ENCODE measurements at places on chromosomes 16 and 17.

- no peak for DNase-seq
These were observed 1.0 kb upstream of the EPN3 start for GRCh38 chr17:50531428-50532025.

GRCh38 chr17:59145571-59146096 is 9.4 kb downstream of the SKA2 start:
- DNase-seq = no peak

GRCh38 chr17:29585080-29585751 is 4.2 kb downstream of the GIT1 start:
- peak; percentile 58 for DNase-seq

DNA sequence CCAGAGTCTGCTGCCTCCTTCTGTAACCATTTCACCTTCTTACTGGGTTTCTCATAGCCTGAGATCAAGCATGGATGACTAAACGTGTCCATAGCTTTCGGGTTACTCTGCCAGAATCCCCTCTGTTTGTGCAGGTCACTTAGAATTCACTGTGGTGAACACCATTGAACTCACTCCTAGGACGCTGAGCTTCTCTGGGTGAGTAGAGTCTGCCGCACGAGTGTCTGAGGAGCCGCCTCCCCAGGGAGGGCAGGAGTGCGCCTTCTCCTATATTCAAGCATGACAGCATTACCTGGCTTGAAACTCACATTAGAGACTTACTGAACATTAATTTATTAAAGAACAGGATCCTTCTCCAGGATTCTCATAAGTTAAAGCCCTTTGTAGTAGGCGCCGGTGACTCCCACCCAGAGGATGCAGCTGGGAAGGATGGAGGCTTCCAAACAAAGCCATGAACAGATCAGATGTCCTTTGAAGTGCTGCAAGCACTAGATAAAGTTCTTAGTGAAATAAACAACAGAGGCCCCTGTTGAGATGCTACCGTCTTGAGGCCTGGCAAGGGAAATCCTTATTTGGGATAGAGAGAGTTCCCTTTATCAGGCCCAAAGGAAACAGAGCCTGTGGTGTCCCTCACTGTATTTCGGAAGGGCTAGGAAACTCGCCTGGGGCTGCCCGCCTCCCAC is 144.6 kb upstream of the PLCG2 start:
- DNase-seq = peak; percentile 15

GRCh38 chr16:89115216-89115861 is 21.7 kb downstream of the ACSF3 start:
- peak; percentile 98 for DNase-seq

DNA sequence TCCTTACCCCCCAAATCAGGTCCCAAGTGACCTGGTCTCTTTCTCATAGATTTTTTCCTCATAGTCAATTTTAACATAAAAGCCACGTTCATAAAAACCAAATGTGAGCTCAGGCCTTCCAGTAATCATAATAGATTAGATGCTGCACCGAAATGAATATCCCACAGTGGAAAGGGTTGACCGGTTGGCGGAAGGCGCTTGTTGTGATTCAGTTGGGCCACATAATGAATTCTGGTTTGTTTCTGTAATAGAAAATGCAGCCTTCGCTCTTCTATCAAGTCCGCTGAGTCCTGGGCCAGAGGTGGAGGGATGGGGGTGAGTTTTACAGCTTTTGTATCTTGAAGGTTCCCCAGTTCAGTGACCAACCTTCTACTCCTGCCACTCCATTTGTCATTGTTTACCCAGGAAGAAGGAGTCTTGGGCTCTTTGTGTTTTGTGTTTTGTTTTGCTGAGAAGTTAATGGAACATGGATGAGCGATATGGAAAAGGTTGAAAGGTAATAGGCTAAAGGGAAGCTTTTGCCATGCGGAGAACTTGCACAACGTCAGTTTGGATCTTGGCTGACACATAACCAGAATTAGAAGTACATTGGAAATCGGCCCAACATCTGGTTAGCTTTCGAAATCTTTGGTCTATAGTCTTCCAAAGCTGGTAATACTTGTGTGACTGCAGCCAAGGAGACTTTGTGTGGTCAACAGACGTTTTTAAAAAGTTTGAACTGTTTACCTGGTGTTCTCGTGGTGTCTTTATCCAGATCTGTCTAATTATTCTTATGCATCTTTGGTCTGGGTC is 89.5 kb downstream of the CLEC16A start:
- no peak for DNase-seq

GRCh38 chr16:15983898-15984297 is 34.5 kb downstream of the ABCC1 start:
- no peak for DNase-seq

GRCh38 chr17:17367931-17368330 is 64.8 kb downstream of the NT5M start:
- DNase-seq = no peak

DNA sequence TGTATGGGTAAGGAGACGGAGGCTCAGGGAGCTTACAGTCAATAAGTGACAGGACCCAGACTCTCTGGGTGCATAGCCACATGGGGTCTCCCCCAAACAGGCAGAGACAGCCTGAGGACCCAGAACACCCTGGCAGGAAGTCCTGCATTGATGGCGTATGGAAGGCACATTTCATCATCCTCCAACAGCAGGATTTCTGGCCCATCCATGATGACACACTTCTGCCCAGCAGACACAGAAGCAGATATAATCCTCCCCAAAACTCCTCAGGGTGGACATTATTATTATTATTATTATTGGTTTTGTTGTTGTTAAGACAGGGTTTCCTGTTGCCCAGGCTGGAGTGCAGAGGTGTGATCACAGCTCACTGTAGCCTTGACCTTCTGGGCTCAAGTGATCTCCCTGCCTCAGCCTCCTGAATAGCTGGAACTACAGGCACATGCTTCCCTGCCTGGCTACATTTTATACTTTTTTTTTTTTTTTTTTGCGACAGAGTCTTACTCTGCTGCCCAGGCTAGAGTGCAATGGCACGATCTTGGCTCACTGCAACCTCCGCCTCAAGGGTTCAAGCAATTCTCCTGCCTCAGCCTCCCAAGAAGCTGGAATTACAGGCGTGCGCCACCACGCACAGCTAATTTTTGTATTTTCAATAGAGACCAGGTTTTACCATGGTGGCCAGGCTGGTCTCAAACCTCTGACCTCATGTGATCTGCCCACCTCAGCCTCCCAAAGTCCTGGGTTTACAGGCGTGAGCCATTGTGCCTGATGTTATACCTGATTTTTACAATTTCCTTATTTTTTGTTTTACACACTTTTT is 6.8 kb upstream of the HROB start:
- no peak for DNase-seq

DNA sequence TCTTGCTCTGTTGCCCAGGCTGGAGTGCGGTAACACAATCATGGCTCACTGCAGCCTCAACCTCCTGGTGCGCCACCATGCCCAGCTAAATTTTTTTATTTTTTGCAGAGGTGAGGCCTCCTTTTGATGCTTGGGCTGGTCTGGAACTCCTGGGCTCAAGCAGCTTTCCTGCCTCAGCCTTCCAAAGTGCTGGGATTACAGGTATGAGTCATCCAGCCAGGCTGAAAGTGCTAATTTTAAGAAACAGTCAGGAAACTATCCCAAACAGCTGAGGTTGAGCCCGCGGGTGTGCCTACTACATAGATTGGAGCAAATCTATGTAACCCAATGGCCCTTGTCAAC is 738 bp upstream of the XPO6 start:
- no peak for DNase-seq

DNA sequence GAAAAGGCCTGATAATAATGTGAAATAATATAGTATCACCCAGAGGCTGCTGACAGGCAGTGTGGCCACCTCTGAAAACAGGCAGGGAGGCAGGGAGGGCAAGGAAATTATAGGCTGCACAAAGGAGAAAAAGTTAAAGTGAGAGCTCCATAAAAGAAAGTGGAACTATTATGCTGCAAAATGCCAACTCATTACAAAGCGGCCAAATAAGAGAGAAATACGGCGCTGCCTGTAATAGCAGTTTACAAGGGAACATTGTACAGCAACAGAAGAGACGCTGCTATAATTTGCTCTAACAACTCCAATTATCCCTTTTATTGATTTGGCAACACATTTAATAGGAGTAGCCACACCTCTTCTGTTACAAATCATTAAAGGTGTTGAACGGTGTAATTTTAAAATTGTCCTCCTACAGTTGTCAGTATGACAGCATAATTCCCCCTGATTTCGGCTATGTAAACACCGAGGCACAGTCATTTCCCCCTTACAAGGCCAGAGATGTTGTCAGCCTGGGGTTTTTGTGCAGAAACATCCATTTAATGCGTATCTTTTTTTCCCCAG is 120.3 kb downstream of the MRM1 start:
- DNase-seq = no peak

GRCh38 chr16:12677502-12677901 is 126.2 kb downstream of the CPPED1 start:
- DNase-seq = peak; percentile 49

DNA sequence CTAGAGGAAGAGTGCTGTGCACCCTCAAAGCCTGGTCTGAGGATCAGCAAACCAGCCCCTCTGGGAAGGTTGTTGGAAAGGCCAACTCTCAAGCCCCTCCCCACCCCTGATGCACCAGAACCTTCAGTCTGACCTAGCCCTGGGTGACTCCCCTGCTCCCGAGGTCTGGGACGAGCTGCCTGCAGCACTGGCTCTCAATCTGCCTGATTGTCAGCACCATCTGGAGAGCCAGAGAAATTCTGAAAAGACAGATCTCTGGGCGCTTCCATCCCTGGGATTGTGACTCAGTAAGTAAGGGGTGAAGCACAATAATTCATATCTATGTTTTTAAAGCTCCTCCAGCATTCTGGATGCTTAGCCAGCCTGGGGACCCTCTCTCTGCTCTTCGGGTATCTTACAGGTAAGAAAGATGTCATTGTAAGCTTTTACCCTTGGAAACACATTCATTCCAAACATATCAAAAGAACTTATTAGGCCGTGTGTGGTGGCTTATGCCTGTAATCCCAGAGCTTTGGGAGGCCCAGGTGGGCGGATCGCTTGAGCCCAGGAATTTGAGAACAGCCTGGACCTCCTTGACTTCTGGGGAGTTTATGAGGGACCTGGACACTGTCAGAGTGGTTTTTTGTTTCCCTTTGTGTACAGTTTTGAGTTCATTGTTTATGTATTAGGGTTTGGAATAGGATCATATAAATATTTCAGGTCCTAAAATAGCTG is 147.5 kb downstream of the KCNJ12 start:
- DNase-seq = no peak

- DNase-seq = no peak
These were observed 546 bp downstream of the SNN start for GRCh38 chr16:11668623-11669379.

DNA sequence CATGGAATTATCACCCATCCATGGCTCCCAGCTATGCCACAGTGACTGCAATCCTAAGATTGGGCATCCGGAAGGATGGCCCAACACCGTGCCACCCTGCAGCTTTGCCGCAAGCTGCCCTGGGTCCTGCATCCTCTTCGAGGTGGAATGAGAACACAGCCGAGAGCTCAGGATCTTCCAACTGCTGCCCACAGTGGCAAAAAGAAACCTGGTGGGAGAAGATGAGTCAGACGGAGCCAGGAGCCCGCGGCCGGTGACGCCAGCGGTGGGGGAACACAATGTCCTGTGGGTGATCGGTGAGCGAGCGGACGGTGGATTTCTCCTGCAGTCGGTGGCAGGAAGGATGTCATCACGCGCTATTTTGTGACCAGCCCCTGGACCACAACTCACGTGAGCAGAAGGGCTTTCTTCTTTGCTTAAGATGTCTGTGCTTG is 20.1 kb downstream of the CD7 start:
- DNase-seq = no peak

DNA sequence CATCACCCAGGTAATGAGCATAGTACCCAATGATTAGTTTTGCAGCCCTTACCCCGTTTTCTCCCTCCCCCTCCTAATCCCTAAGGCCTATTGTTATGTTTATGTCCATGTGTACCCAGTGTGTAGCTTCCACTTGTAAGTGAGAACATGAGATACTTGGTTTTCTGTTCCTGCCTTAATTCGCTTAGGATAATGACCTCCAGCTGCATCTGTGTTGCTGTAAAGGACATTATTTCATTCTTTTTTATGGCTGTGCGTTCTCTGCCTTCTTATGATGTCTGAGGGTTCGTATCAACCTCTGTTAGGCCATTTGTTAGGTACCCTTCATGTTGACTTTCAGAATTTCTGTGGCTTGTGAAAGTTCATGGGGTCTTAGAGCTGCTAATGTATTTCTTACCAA is 31.0 kb downstream of the CTCF start:
- no peak for DNase-seq

DNA sequence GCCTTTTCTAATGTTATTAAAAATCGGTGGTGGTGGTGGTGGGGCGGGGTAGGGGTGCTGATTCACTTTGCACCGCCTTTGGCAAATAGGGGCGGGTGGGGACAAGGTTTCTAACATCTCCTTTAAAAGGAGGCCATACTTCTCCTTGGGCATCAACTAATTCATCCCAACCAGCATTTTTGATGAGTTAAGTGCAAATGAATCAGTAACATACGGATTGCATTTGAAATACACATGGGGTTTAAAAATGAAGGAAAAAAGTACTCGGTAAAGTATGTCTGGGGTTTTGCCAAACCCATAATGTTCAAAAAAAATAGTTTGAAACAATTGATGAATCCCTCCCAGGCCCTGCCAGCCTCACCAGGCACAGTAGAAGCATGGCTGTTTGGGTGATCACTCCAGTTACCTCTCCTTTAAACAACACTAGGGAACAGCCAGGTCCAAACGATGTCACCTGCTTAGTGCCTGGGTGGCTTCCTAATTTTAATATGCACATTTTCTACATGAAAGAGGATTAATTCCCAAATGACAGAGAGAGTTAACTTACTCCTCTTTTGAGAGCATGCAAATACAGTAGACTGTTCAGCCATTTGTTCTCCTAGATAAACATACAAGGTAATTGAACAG is 107.2 kb downstream of the ANKFN1 start:
- no peak for DNase-seq

GRCh38 chr17:33234233-33234632 is 58.9 kb downstream of the ASIC2 start:
- no peak for DNase-seq

DNA sequence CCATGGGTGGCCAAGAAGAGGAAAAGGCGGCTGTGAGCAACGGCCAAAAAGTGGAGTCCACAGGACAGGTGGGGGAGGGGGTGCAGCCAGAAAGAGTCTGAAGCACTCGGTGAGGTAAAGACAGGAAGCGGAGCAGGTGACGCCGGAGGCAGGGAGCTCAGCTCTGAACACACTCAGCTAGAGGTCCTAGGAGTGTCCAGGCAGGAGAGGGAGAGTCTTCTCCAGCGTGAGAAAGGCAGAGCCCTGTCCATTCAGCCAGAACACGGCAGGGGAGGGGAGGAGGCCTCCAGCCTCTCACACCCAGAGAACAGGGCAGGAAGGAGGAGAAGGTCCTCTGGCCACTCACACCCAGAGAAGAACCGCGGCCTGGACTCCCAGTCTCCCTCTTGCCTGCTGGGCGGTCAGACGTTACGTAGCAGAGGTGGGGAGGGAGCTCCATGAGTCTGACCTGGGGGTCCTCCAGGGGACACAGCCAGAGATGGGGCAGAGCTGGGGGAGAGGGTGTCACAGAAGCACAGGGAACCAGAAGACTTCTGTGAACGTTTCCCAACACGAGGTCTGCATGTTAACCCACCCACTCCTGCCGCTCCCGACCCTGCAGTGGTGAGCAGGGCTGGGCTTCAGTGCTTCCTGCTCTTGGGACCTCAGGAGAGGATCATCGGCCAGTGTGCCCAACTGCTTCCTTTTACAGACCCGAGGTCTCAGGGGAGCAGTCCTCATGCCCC is 89.2 kb downstream of the ABR start:
- DNase-seq = no peak

- no peak for DNase-seq
These were observed 2.7 kb upstream of the ZNF594 start for GRCh38 chr17:5194346-5194745.

GRCh38 chr16:23068079-23068736 is 81.0 kb downstream of the USP31 start:
- DNase-seq = no peak

- DNase-seq = peak; percentile 92
These were observed 11.3 kb downstream of the MCRIP1 start for GRCh38 chr17:81821603-81822311.
